Hepatocyte (in vitro differentiated cells): ENCODE measurements at places on chromosomes 5 and 9.
A peak's percentile ranks its signal among the peaks of the same experiment; 100 is the strongest.

DNA sequence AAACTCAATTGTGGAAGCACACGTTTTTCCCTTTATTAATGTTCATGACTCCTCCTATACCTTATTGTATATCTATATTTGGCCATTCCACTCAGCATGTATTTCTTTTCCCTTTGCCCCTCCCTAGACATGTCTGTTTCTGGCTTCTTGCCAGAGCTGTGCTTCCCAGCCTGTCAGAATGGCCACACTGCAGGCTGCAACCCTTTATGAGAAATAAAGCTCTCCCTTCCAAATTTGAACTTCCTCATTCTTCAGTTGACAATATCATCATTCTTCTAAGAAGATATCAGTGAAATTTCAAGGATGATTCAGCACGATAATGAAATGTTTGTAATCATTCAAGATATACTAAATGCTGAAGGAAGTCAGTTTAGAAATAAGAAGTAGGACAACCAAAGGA is 107.6 kb upstream of the PRSS3 start:
- peak; percentile 11 for DNase-seq

GRCh38 chr5:107658528-107658927 is 12.2 kb downstream of the EFNA5 start:
- no peak for DNase-seq

DNA sequence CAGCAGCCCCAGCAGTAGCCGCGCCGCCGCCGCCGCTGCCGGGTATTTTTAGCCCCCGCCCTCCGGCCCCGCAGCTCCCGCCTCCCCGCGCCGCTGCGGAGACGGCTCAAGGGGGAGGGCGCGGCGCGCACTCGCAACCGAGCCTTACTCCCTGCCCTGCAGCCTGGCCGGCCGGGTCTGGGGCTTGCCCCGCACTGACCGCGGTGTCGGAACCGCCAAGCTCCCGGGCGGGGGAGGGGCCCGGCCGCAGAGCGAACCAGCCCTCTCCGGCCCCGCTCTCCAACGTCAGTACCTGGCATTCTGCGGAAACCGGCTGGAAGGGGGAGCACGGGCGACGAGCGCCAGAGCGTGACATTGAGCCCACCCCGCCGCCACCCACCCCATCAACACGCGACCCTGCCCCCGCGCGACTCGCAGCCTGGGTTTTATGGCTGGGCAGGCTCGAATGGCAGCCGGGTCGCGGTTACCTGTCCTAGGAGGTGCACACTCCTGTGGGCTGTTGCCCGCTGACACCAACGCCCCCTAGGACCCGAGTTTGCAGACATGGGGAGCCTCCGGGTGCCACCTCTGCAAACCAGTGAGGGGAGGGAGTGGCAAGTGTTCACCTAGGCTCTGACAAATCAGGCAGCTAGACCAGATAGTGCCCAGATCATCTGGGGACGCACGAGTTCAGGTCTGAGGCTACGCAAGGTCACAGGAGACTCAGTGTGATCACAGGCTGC is at the start of gene ACSL6:
ACSL6 (minus strand) TSS at position 37 of the 722 bp plus-strand sequence. CDS start 105 bp downstream, outside the sequence.
- peak; percentile 52 for DNase-seq

- DNase-seq = peak; percentile 29
These were observed 79.8 kb downstream of the MROH2B start for GRCh38 chr5:40991168-40991980.

DNA sequence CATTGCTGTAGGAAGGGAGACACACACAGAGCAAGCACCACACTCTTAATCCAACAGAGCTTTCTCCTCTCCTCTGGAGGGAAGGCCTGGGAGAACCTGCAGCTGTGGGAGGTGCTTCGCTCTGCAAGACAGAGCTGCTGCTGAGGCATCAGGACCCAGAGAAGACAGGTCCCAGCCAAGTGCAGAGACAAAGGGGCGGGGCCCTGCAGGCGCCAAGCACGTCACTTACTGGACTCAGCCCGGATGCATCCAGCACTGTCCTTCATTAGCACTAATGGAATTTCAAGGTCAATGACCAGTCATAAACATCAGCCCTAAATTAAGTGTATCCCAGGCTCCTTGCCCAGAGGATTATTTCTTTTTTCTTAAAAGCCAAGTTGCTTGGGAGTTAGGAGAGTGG is 337.1 kb upstream of the PANK3 start:
- DNase-seq = peak; percentile 28

- no peak for DNase-seq
These were observed 16.5 kb upstream of the TRIM14 start for GRCh38 chr9:98135558-98135934.

DNA sequence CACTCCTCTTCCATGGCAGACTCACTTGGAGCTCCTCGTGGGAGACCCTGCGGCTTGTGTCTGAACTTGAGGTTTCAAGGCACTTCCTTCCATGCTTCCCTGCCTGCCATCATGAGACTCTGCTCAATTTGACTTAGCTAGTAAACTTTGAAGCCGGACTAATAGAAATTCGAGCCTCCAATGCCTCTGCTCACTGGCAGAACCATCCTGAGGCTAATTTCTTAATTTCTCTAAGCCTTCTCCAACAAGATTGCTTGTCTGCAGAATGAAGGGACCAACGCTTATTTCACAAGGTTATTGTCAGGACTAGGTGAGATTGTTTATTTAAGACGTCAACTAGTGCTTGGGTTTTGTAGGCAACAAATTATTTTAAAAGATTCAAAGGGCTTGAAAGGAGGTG is 3.2 kb downstream of the POU4F3 start:
- no peak for DNase-seq

GRCh38 chr9:123584202-123585176 is 228.5 kb downstream of the CRB2 start:
- no peak for DNase-seq

DNA sequence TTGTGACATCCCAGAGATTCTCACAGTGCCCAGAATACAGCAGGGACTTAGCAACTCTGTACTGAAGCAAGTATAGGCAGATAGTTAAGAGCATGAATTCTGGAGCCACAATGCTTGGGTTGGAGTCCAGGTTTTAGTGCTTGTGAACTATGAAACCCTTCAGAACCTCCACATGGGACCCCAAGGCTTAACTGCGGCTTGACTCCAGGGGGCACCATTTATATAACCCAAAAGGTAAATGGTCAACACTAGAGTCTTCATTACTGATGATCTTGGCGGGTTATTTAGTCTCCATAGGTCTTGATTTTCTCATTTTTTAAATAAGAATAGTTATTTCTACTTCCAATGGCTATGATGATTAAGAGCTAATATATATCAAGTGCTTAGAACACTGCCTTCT is 390.3 kb downstream of the TAF11L14 start:
- no peak for DNase-seq

- no peak for DNase-seq
These were observed 510.2 kb downstream of the PRELID2 start for GRCh38 chr5:145324767-145325479.

- DNase-seq = peak; percentile 56
These were observed 22.2 kb upstream of the GLDC start for GRCh38 chr9:6667633-6668280.

- peak; percentile 8 for DNase-seq
These were observed 17.4 kb downstream of the C9orf153 start for GRCh38 chr9:86242071-86242470.

DNA sequence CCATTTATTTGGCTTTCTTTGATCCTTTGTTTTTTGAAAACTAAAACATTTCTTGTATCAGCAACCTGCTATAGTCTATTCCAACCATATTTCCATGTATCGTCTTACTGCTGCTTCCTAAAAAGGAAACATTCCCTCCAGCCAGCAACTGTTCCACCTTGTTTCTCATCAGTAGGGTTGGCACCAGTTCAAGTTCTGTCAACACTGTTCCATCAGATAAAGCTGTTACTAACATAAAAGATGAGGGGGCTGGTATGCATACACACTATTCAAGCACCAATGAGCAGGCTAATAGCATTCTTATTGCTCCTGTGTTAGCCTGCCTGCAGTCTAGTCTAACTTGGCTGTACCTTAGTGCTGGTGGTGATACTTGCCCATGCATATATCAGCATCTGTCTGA is 178.3 kb downstream of the CWC27 start:
- DNase-seq = peak; percentile 42

DNA sequence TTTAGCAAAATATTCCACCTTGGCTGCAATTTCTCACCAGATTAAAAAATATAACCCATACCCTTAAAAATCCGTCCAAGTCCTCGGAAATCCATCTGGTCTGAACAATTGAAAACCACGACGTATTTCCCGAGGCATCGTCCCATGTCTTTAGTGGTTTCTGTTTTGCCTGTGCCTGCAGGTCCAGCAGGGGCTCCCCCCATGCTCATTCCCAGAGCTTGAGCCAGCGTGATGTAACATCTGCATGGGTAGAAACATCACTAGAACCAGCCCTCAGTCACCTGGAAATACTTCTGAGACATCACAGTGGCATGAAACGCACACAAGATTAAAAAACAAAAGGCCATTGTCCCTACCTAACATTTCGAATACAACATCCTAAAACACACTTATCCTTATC is 114.0 kb downstream of the DNAH5 start:
- DNase-seq = no peak

DNA sequence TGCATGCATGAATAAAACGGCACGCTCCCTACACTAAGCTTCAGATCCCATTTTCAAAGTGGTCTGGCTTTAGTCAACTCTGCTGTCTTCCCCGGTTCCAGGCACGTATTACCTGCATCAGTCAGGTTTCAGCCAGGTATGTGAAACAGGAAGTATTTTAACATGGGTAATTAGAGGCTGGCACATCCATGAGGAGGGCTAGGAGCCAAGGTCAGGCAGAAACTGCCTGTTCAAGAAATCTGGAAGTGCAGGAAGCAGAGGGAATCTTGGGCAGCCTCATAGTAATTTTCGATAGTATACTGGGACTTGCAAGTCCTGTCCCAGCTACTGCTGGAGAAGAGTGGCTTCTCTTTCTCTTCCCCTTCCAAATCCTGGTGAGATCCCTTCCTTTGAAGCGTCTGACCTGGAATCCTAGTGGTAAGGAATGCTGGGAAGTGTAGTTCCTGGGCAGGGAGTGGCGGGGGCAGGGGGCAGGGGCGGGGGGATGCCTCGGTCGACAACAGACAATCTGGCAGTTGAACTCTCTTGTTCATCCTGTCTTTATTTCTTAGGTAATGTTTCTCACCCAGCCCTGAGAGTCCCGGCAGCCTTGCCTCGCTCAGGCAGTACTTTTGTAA is 403.1 kb downstream of the TLE4 start:
- no peak for DNase-seq

- no peak for DNase-seq
These were observed 4.2 kb downstream of the NEK6 start for GRCh38 chr9:124261736-124262648.

DNA sequence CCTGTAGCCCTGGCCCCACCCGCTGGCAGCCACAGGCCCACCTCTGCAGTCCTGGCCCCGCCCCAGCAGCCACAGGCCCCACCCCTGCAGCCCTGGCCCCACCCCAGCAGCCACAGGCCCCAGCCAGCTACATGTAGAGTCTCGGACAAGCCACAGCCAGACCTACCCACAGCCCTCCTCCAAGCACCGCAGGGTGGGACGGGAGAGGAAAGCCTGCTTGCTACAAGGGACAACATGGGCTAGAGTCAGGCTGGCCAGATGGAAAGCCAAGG is 49.5 kb upstream of the SARDH start:
- peak; percentile 42 for DNase-seq

DNA sequence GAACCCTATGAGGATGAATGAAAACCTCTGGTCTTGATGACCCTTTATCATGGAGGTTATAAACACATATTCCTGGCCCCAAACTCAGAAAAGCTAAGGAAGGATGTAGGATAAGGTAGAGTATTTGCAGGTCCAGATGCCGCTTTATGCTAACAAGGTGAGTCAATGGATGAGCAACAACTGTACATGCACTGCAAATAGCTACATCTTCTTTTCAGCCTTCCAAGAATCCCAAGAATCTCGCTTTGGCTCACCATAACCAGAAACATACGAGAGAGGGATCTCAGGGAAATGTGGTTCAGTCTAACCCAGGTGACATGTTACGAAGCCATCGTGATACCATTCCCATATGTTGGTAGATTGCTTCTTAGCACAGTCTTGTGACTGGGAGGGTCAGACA is 152.3 kb upstream of the ANKH start:
- no peak for DNase-seq

GRCh38 chr9:21450733-21451394 is 10.6 kb downstream of the IFNA1 start:
- no peak for DNase-seq

- no peak for DNase-seq
These were observed 479.0 kb downstream of the ZSWIM6 start for GRCh38 chr5:61811052-61811451.

- peak; percentile 52 for DNase-seq
These were observed 547.8 kb downstream of the CCDC171 start for GRCh38 chr9:16100537-16101091.

GRCh38 chr9:137785704-137786161 is 91.8 kb upstream of the CACNA1B start:
- peak; percentile 29 for DNase-seq

DNA sequence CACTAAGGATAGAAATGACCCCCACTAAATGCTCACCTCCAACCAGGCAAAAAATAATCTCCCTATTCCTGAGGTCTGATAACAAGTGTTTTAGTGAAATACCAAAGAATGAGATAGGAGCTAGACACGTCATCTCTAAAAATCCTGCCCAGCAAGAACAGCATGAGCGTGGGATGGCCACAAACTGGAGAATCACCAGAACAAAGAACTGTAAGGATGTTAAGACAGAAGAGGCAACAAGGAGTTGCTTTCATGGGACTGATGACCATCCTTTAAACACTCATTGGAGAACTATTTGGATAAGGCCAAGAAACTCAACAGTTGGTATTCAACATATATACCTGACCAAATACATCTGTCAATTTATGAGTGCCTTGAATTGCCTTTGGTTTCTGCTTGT is 113.7 kb downstream of the RASEF start:
- DNase-seq = no peak

GRCh38 chr5:100519075-100519474 is 16.1 kb upstream of the FAM174A start:
- no peak for DNase-seq

- no peak for DNase-seq
These were observed 85.3 kb downstream of the XRCC4 start for GRCh38 chr5:83162601-83163000.

- DNase-seq = no peak
These were observed 243.8 kb upstream of the IRX4 start for GRCh38 chr5:2126512-2126911.

DNA sequence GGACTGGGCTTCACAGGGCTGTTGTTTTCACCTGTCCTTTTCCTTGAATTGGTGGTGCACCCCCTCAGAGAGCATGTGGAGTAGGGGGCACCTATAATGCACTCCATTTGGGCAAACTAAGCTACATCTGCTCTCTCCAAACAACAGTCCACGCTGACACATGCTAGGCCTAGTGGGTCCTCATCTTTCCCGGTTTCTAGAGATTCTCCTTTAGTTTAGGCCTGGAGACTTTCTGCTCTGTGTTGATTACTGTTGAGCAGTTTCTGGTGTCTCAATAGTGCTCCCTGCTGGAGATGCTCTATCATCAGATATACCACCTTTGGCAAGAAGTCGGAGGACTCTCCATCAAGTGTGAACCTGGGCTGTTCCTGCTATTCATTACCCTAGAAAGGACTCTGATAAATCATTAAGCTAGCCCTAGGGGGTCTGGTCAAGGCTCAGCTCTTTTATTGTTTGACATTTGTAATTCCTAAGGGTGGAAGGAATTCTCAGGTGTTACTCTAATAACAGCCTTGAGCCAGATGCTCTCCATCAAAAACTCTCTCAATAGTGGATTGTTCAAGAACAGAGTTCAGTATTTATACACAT is 64.0 kb upstream of the FYB1 start:
- peak; percentile 82 for DNase-seq
